ENCODE measurements at places on chromosomes 6 and 20. TPM values are rescaled to one million over a fixed set of nuclear protein-coding genes. Genes with fewer than 3 reads are reported as not detected.

DNA sequence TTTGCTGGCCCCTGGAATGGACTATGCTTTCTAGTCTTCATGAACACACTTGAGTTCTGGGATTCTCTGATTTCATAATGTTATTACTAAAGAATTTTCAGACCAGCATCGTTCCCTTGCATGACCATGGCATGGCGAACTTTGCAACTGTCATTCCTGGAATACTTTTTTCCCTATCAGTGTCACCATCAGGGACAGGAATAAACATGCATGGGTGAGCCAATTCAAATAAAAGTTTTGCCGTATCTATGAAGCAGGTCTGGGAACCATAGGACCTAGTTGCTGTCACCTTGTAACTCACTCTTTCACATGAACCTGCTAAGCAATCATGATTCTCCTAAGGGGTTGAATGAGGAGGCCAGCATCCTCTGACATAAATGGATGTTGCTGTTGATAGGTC lies 68.2 kb upstream of the AGPAT4 start:
- no peak for DNase-seq

DNA sequence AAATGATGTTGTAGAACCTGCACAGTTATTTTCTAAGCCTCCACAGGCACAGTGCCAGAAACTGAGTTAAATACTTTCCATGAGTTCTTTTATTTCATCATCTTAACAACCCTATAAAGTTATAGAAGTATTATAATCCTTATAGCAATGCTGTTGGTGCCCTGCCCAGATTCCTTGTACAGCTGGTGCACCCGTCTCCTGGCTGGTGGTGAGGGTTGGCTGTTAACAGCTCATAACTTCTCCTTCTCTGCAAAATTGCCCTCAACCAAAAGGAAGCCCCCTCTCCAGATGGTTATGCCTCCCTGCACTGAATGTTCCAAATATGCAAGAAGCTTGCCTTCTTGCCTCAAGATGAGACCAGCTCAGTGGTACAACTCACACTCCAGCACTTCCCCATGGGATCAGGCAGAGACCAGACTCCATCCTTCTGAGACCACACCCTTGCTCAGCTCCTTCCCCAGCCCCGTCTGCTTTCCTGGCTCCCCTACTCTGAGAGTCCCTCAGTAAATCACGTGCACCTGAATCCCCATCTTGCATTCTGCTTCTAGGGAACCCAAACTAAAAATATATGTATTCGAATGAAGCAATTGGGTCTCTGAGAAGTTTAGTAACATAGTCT lies 304.4 kb upstream of the PLCB4 start:
- no peak for DNase-seq

BEND6 gene
- total RNA-seq, result 7.8 TPM

- DNase-seq, result no peak
These were observed 326.7 kb upstream of the FLRT3 start for GRCh38 chr20:14664101-14664500.

EYA2 gene
- 24.9 TPM for total RNA-seq

MYMX gene
- total RNA-seq, result not detected

GRCh38 chr6:127918506-127919427 lies 17.9 kb upstream of the THEMIS start:
- DNase-seq, result no peak

DNA sequence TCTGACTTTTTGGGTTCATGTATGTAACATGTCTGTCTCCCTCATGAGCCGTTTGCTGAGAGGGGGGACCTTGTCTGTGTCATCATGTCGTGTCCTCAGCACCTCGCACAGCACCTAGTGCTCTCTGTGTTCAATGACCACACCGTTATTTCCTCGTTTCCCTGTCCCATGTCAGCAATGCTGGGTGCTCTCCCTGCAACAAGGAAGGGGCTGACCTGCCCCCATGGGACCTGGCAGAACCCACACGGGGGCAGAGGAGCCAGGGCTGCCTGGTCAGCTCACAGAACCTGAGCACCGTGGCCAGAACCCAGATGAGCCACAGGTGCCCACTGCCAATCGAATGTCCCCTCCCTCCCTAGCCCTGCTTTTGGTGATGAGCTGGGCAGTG lies 7.3 kb downstream of the ADA start:
- no peak for DNase-seq

DNA sequence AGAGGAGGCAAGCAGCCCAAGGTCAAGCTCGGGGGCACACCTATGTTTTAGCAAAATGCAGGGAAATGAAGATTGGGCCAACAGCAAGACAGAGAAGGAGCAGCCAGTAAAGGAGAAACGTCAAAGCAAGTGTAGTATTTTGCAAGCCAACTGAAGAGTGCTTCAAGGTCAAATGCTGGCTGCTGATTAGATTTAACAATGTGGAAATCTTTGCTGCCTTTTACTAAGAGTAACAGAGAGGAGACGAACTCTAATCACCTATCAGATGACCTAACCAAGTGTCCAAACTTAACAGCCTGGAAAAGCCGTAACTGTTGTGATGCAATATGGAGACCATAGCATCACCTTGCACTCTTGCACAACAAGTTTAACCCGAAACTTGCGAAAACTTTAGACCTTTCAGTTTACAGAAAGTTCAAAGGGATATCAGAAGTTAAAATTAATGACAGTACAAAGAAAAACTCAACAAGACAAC lies 30.4 kb downstream of the AKIRIN2 start:
- DNase-seq, result no peak

IL17A gene
- not detected for total RNA-seq

DNA sequence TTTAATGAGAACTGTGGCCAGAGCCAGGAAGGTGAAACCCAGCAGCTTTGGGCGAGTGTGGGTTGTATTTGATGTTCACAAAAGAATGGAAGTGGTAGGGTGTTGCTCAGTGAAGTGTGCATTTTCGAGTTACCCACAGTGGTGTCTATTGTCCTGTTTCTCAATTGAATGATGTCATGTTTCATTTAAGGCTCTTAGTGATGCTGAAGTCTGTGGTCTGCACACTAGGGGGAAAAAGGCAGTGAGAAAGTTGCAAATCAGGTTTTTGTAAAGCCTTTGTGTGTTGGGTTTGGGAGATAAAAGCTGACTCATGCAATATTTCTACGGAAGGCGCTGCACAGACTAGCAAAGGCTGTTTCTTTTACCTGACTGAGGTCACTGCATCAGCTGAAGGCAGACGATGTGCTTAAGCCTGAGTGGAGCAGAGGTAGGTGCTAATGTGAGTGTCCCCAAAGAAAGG lies 121.1 kb downstream of the PLEKHG1 start:
- no peak for DNase-seq

PEDS1 gene
- 34.8 TPM for total RNA-seq

UNC5CL gene
- total RNA-seq, result 0.90 TPM

GRCh38 chr6:158255275-158255988 lies 56.8 kb upstream of the TULP4 start:
- DNase-seq, result no peak

- no peak for DNase-seq
These were observed 368.9 kb upstream of the JARID2 start for GRCh38 chr6:14876778-14877613.

GNAS-AS1 gene
- not detected for total RNA-seq

GABRR1 gene
- not detected for total RNA-seq

- no peak for DNase-seq
These were observed 1.1 kb downstream of the LRRC1 start for GRCh38 chr6:53795702-53796450.

- DNase-seq, result no peak
These were observed 1.4 kb upstream of the CHD6 start for GRCh38 chr20:41619360-41620100.

- DNase-seq, result no peak
These were observed 108.7 kb downstream of the ERMARD start for GRCh38 chr6:169859978-169860703.

BCAS1 gene
- 59.6 TPM for total RNA-seq

CDH26 gene
- total RNA-seq, result 2.7 TPM

DNA sequence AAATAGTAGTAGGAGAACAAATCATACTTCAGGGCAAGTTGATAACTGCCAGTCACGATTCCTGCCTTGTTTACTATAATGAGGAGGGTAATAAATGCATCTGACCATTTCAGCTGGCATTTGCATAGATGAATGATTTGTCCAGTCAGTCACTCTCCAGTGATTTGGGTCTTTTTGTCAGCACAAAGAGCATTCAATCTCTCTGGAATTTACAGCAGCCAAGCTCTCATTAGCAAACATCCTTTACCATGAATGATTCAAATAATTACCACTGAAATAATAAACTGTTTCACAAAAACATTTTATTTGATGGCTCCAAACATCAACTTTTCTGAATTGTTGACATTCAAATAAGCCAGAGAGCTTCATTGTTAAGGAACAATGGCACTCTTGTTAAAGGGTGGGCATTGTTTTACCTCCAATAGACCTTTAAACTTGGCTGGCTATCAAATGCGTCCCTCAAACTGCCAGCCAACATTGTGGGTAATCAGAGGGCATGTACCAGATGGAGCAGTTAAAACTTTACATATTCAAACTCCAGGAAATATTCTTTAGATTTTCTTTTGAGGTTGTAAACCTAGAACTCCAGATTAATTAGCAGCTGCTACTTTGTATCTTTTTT lies 30.0 kb upstream of the FBXL4 start:
- DNase-seq, result no peak

GRCh38 chr20:4726710-4727397 lies 5.1 kb downstream of the PRND start:
- DNase-seq, result peak; percentile 36

PCSK2 gene
- 1.0 TPM for total RNA-seq

GRCh38 chr6:1082285-1082935 lies 229.5 kb upstream of the FOXQ1 start:
- no peak for DNase-seq

STMND1 gene
- not detected for total RNA-seq

DNA sequence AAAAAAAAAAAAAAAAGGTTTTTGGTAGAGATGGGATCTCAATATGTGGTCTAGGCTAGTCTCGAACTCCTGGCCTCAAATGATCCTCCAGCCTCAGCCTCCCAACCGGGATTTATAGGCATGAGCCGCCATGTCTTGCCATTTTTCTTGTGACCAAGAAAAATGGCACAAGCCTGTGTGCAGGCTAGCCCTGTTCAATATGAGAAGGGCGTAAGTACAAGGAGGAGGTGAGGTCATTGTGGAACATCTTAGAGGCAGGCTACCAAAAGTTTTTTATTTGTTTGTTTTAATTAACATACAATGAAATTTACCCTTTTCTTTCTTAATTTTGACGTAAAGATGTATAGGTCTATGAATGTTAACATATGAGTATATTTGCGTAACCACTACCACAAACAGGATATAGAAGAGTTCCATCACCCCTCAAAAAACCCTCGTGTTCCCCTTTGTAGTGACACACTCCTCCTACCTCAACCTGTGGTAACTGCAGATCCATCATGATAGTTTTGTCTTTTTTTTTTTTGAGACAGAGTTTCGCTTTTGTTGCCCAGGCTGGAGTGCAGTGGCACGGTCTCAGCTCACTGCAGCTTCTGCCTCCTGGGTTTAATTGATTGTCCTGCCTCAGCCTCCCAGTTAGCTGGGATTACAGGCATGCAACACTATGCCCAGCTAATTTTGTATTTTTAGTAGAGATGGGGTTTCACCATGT lies 28.3 kb upstream of the KIF3B start:
- no peak for DNase-seq

HNF4A gene
- not detected for total RNA-seq

CENPW gene
- not detected for total RNA-seq

GRCh38 chr6:129890701-129891100 lies 29.6 kb upstream of the TMEM244 start:
- DNase-seq, result no peak

- no peak for DNase-seq
These were observed 459.2 kb upstream of the SOX4 start for GRCh38 chr6:21134356-21134755.

GRCh38 chr20:51604851-51605250 lies 62.3 kb upstream of the NFATC2 start:
- DNase-seq, result no peak

DNA sequence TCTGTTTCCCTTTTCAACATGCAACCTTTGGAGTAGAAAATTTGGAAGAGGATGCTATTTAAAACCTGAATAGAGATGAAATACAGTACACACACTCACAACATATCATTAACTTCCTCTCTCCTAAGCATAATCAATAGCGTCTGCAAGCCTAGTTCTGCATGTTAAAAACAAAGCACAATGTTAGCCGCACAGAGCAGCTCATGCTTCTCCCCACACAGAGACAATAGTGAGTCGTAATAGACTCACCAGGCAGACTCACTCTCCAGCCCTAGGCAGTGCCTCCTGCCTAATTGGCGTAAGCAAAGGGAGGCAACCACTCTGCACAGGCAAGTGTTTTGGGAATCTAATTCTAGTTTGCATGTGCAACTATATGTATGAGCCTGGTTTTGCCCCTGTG lies 45.8 kb upstream of the ARID1B start:
- DNase-seq, result no peak

DNA sequence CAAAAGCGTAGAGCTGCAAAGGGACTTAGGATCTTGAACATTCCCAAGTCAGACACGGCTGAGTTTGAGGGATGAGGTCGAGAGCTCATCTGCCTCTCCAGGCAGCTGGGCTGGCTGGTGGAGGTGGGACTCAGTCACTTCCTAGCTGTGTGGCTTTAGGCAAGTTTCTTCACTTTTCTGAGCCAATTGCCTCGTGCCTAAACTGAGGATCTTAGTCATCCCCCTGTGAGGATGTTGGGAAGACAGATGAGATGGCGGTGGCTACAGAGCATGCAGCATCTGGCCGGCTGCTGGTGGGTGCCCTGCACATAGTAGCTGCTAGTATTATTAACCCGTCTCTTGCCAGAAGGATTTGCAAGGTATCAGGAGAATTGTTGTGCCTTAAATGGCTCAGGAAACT lies 27.5 kb downstream of the TFAP2C start:
- no peak for DNase-seq

DNA sequence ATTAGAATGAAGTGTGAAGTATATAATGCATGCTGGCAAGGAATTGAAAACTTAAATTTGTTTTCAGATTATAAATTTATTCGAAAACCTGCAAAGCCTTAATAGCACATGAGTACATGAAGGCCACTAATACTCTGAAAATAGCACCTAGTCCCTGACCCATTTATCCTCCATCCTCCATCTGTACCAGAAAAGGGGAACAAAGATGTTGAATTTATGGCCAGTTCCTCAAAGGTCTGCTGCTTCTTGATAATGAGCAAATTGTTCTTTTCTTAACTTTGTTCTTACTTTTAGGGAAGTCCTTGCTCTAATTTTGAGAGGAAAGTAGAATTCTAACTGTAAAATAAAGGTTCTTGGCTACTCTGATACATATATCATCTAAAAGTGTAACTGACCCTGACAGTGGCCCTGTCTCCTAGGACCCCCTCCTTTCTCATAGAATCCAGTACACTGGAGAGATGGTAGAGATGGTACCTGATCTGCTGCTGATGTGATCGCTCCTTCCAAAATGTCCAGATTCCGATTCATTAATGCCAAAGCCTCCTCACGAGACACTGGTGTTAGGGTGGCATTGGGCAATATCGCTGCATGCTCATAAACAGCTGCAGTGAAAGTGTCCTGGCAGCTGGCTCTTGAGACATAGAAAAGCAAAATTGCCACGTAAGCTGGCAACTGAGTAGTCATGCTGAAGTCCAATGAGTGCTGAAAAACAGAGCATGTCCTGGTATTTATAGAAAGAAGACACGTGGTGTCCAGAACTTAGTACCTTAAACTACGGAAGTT lies at the start of gene VNN1:
Gene VNN1 (minus strand): TSS at position 704 of the 783 bp plus-strand sequence. CDS start 20 bp downstream, at position 684.
- peak; percentile 57 for DNase-seq

DNA sequence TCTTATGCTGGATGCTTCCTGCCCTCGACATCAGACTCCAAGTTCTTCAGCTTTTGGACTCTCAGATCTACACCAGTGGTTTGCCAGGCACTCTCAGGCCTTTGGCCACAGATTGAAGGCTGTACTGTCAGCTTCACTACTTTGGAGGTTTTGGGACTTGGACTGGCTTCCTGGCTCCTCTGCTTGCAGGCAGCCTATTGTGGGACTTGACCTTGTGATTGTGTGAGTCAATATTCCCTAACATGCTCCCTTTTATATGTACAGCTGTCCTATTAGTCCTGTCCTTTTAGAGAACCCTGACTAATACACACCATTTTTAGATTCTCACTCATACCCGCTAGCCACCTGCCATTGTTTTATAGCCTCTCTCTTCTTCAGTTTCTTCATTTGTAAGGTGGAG lies 382.1 kb upstream of the TSHZ2 start:
- DNase-seq, result no peak

All from tibial nerve (tissue), 4 donors.